GM23248 (cell line): ENCODE measurements at places on chromosomes 6 and 20. TPM values are rescaled to one million over a fixed set of nuclear protein-coding genes. Genes with fewer than 3 reads are reported as not detected.

DNA sequence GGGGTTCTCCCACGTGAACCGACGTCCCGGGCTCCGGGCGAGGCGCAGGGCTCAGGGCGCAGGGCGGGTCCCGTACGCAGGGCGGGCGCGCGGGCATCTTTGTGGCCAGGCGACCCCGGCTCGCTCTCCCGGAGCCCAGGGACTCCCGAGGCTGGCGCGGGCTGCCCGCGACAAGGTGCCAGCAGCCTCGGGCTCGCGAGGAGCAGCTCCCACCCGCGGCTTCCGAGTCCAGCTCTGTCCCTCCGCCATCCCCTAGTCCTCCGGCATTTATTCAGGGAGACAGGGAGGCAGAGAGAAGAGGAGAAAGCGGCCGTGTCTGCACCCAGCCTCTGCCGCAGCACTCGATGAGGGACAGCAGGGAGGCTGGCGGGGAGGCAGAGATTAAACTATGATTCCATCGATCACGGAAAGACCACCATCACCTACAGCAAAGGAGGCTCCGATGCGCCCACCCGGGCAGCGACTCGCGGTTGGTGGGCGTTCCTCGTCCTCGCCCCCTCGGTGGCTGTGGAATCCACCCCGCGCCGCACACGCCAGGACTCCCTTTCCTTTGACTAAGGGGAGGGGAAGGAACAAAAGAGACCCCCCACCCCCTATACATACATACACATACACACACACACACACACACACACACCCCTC is 1.1 kb downstream of the RGS17 start:
- DNase-seq = peak; percentile 61

DNA sequence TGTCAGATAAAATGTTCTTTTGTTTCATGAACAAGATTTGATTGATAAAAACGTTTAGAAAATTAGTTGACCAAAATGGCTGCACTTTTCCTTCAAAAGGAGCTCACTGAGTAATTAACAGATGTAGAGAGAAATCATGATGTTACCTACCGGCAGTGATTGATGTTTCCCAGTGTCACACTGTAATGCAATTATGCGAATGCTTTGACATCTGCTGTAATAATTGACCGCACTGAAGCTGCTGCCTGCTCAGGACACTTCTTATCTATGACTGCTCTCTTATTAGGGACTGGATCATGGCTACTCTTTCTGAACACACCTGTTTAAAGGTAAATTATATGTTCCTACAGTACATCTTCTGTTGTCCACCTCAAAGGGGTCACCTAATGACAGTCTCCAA is 94.6 kb downstream of the GPR63 start:
- no peak for DNase-seq

DNA sequence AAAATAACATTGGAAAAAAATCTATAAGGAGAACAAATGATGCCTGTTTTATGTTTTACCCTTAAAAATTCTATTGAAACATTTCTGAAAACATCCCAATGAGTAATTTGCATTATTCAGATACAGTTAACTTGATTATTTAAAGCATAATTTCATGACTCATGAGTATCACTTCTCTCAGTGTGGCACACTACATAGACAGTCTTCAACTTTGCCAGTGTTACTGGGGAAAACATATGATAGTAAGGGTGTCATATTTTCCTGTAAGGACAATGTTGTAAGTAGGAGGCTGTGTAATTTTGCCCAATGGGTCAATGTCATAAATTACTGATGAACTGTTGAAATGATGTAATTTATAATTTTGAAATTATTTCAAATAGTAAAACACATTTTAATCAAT is 125.5 kb downstream of the PHACTR1 start:
- peak; percentile 8 for DNase-seq

- no peak for DNase-seq
Observed at GRCh38 chr6:78799682-78800081, 67.7 kb upstream of the IRAK1BP1 start.

DNA sequence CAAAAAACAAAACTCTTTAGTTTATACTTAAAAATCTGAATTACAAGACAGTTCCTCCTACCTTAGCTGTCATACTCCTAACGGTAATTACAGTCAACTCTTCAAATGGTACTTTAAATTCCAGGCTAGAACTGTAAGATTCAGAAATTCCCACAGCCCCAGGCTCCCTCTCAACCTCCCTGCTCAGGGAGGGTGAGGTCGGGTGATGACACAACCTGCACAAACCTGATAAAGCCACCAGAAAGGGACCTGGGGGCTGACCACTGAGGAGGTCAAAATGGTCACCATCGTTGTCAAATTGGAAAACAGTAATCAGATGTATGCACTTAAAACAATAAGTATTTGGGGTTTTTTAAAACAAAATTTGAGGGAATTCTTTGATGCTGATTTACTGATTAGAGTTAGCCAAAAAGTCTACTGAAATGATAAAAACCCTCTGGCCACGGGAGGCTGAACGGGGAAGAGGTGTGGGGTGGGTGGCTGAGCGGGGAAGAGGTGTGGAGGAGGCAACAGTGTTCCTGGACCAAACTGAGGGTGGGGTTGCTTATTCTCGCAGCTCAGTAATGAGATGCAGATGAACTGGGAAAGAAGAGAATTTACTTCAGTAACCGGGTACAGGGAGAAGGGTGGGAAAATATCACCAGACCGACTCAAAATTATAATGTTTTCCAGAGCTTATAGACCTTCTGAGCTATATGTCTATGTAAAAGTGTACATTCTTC is 52.4 kb downstream of the SLC22A1 start:
- DNase-seq = no peak

GRCh38 chr6:15205321-15205720 is 40.5 kb upstream of the JARID2 start:
- no peak for DNase-seq

- DNase-seq = peak; percentile 46
Observed at GRCh38 chr20:6045566-6045965, 8.3 kb downstream of the LRRN4 start.

- DNase-seq = no peak
Observed at GRCh38 chr6:38248500-38249234, 391.1 kb downstream of the BTBD9 start.

VEGFA gene
- polyA plus RNA-seq = 9.3 and 10.7 TPM in 2 replicates

HLA-DRA gene
- 0.80 and 2.0 TPM in 2 replicates for polyA plus RNA-seq

NOTCH4 gene
- polyA plus RNA-seq = 1.2 TPM in 2 replicates

ARMH2 gene
- polyA plus RNA-seq = not detected in 2 replicates
